CD4-positive, alpha-beta T cell treated with Interleukin-4 for 4 hours (primary cell): ENCODE measurements at places on chromosomes 7 and 10.

DNA sequence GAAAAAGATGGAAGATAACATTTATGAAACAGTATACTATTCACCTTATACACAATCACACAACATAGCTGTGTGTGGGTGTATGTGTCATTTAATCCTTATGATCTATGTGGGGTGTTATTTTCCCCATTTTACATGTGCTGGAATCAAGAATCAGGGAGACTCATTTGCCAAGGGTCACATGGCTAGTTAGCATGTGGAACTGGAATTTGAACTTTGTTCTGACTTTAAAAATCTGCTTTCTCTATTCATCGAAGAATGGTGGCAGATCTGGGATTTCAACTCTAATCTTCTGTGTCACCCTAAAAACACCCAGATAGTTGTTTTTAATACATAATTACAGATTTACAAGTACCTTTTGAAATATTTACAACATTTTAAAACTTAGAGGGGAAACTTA, 65.2 kb downstream of the ADAM22 start:
- DNase-seq = no peak

- no peak for DNase-seq
These were observed 90.7 kb downstream of the SRPK2 start for GRCh38 chr7:105297985-105298384.

DNA sequence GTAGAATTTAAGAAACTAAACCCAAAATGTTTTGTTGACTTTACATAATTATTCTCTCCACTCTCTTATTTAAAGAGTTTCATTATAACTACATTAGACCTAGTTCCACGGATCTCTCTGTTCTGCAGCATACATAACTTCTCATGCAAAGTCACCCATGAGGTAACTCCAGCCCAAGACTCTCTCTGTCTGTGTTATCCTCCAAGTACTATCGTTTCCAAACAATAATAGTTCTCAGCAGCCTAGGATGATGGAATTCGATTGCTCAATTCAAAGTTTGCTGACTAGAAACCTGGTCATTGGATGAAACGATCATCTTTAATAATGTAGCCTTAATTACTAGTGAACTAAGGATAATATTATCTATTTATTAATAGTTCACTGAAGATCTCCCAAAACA, 203.1 kb upstream of the PTN start:
- no peak for DNase-seq

GRCh38 chr7:47024991-47025390, 556.9 kb downstream of the TNS3 start:
- DNase-seq = no peak

- no peak for DNase-seq
These were observed 247.8 kb downstream of the SEMA3A start for GRCh38 chr7:83946801-83947200.

DNA sequence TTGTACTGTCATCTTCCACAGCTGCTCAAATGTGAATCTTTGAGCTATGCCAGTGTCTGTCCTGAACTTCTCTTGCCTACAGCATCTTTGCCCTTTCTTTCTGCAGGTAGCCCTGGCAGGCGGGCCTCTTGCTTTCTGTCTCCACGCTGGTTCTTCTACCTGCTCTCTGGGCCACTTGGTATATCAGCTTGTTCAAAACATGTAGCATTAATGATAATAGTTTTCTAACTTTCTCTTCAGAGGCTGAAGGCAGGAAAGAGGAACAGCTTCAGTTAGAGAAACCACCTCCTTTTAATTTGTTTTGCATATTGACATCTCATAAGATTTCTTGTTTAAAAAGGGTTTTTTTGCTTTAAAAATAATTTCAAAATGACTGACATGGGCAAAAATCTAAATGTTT, 923 bp upstream of the FGL2 start:
- no peak for DNase-seq

DNA sequence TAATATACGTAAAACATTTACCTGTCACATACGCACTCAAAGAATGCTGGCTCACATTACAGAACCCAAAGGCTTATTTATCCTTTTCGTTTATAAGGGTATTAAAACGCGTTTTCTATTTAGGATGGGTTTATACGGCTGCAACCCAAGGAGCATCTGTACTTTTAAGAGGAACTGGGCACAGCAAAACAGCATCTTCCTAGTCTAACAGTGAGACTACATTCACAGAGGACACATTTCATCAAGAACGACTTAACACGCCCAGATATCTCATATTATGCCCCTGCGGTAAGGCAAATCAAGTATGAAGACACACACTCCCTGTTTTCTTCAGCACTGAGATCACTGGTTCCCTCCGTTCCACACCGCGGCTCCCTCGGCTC, 533 bp upstream of the DMTF1 start:
- no peak for DNase-seq

GRCh38 chr10:27746397-27747095, 927 bp upstream of the MKX start:
- no peak for DNase-seq

DNA sequence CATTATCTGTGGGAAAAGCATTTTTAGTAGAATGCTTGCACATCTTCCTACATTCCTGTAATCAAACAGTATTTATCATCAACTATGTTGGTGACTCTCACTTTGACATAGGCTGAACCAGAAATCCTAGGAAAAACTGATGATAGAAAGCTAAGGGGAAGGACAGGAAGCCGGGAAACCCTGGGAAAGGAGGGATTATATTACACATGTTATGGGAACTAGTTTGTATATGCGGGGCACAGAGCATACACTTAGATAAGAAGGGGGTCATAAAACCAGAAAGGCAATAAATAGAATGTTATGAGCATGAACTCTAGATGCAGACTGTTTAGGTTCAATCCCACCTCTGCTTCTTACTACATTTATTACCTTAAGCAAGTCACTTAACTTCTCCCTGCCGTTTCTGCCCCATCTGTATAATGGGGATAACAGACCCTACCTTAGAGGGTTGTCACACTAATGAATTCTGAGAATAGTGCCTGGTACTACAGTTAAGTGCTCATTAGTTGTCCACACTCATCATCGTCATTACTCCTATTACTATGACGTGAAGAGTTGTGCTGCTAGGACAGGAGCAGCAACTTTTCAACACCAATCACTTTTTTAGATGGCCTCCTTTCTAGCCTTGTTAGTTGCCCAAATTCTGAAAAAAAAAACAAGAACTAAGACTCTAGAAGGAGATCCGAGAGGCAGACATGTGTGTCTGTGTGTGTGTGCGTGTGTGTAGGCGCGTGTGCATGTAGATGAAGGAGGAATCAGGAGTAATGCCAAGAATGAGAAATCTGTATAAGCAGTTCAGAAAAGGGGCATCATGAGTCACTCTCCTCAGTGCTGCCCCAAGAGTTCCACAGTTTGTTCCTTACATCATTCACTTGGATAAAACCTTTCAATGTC, 52.2 kb downstream of the KMT2C start:
- DNase-seq = no peak

GRCh38 chr10:97023401-97024167, 162.2 kb downstream of the SLIT1 start:
- DNase-seq = no peak

DNA sequence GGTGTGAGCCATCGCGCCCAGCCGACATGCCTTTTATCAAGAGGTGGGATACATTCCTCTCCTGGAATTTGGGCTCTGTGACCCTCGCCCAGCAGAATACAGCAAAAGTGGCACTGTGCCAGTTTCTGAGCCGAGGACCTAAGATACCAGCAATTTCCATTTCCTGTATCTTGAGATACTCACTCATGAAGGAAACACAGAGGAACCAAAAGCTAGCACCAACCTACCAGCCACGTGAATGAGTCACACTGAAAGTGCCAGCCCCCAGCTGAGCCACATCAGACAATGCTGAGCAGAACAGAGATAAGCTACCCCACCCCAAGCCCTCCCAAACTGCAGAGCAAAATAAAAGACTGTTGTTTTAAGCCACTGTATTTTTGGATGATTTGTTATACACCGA, 56.3 kb downstream of the CACUL1 start:
- peak; percentile 93 for DNase-seq

- DNase-seq = no peak
These were observed 88.4 kb downstream of the DNAJB6 start for GRCh38 chr7:157425137-157425731.

DNA sequence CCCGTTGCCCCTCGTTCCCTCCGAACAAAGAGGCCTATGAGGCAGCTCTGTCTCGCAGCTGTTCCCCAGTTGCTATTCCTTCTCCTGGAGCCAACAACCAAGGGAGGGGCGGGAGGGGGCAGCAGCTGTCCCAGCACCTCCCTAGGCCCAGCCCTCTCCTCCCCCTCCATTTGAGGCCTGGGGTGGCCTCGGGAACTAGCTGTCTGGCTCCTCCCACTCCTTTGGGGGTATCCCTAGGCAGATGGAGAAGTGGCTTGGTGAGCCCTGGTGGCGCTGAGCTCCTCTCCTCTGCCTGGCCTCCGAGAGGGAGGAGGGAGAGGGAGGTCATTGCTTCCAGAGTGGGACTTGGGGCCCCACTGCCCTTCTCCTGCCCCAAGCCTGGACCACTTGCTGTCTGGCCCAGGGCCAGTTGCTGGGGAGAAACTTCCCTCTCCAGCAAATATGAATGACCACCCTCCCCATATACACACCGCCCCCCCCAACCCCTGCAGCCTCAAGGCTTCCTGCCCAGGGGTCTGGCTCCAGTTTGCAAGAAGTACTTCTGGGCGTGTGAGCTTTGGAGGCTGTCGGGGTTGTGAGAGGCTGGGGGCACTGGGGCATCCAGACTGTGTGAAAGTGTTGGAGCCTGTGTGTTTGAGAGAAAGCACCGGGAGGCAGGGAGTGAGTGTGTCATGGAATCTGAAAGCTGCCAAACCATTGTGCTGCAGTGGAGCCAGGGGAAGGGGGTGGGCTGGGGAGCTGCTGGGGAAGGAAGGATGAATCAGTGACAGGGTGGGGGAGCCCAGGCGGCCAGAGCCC, 3.1 kb downstream of the FLNC start:
- DNase-seq = no peak

DNA sequence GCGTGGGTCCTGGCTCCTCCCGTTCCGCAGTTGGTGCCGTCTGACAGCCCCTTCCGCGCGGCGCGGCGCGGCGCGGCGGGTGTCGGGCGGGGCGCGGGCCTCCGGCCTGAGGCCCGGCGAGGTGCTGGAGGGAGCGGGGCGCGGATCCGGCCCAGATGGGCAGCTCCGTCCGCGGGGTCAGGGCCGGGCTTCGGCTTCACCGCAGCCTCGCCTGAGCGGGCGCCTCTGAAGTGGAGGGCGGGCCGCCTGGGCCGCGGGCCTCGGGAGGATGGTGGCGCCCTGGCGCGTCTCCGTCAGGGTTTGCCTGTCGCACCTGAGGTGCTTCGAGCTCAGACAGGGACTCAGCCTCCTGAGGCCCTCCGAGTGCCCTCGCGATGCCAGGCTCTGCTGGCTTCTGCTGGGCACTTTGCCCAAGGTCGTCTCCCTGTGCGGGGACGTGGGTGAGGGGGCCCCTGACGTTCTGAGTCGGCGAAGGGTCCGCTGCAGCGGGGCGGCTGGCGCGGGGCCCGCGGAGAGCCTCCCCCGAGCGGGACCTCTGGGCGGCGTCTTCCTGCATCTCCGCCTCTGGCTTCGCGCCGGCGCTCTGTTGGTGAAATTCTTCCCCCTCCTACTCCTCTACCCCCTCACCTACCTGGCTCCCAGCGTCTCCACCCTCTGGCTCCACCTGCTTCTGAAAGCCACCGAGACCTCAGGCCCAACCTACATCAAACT, 473 bp downstream of the ADCK2 start:
- DNase-seq = peak; percentile 53
